Mesothelial cell of epicardium (in vitro differentiated cells): ENCODE measurements at places on chromosomes 6 and 20.

DNA sequence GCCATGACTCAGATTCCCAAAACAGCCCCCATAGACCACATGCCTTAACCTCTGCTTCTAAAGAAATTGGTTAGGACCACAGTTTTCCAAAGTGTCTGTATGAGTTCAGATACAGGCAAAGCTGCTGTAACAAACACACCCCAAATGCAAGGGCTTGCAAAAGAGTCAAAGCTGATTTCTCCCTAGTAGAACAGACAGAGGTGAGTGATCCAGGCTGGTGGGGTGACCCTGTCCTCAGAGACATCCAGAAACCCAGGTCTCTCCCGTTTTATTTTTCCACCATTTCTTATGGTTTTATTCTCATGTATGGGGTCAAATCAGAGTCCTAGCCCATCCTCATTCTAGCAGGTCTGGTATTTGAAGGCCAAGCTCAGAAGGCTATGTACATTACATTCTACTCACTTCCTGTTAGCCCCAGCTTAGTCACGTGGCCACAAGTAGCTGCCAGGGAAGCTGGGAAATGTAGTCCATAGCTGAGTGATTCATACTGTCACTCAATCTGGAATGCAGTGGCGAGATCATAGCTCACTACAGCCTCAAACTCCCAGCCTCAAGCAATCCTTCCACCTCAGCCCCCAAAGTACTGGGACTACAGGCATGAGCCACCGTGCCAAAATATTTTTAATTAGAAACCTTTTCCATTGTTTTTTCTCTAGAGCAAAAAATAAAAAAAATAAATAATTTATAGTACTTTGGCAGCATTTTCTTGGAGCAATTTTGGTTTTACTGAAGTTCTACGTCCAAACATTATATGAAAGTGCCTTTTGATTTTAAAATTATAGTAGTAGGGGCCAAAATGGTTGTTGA, 175.2 kb downstream of the ZMYND8 start:
- DNase-seq: no peak

DNA sequence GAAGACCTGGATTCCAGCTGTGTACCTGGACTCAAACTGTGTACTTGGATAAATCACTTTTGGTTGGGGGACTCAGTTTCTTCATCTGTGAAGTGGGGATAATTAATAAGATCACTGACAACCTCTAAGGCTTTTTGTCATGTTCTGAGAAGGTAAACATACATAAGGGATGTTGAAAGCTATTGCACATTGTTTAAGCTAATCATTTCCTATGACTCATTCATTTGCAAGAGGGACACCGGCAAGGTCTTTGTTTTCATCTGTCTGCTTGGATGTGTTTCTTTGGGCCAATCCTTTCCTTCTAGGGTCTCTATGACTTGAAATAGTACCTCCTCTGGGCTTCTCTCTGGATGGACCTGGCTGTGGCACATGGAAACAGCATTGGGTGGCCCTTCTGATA, 6.8 kb downstream of the PROKR2 start:
- DNase-seq: no peak

DNA sequence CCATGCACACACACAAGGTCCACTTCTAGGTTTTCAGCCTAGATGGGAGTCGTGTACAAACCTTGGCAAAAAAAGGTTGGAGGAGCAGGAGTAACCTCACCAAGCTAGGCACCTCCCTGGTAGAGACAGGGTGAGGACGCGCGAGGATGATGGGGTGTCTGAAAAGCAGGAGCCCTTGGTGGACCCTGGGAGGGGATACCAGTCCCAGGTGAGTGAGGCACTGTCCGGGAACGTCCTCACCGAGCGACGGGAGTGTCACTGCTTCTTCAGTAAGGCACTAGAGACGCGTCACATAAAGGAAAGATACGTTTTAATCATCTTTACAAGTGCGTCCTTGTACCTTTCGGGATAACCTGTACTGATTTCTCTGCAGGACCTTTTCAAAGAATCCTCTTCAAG, 29.4 kb upstream of the ZBP1 start:
- DNase-seq: no peak

- no peak for DNase-seq
Observed at GRCh38 chr6:82436740-82437139, 73.1 kb downstream of the TPBG start.

DNA sequence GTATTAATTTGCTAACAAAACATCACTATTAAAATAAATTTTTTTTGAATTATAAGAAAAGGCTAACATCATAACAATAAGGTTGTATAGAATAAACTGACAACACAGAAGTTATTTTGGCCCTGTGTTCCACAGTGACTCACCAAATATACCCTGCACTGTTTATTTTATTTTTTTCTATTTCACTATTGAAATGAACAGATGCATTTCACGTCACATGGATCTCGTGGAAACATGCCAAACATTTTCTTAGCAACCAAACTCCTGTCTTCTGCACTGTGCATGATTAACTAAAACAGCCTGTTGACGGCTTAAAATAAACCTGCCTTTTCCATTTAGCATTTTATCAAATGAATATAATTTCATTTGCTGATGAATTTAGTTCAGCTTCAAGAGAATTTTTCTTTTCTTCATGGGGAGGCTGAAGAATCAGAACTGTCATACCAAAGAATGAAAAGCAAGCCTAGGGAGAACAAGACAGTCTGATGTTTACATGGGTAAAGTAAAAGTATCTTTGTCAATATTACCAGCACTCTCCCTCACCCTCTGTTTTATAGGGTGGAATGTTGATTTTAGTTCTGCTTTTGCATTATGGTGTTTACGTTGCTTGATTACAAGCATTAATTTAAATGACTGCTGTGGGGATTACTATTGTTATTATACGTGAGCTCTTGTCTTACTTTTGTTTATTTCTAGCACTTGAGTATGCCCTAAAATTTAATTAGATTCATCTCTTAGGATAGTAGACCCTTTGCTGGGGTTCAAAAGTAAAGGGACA, 115.3 kb downstream of the LCA5 start:
- no peak for DNase-seq

DNA sequence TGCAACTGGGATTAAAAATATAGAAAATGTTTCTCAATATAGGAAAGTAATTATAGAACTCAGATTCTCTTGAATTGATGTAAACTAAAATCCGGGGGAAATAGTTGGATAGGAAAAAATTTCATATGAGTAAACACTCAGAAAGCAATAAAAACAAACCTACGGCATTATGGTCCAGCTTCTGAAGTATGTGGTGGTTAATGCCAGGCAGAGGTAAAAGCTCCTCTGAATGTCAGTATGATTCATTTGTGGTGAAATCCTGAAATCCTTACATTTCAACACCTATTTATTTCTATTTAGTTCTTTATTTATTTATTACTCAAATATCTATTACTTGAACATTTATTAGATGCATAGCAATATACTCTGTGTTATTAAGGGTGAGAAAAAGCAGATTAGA, 145.1 kb downstream of the RIMS1 start:
- DNase-seq: no peak
